ENCODE measurements at places on chromosomes 7 and 10.

GRCh38 chr10:72483471-72483870 lies 128.8 kb upstream of the DNAJB12 start:
- DNase-seq, result no peak

DNA sequence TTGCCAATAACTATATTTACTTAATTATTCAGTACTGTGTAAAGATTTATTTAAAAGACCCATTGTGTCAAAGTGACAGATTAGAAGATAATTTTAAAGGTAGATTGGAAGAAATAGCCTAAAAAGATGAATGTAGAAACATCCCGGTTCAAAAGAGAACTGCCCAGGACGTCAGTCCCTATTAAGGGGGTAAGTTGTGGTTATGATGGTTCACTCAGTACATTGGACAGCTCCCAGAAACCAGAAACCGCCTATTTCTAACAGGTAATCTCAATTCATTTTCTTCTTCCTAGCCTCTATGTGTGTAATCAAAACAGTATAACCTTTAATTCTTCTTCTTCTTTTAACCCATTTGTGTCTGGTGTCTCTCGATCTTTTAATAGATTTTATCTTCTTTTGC lies 1.5 kb upstream of the FERD3L start:
- no peak for DNase-seq

DNA sequence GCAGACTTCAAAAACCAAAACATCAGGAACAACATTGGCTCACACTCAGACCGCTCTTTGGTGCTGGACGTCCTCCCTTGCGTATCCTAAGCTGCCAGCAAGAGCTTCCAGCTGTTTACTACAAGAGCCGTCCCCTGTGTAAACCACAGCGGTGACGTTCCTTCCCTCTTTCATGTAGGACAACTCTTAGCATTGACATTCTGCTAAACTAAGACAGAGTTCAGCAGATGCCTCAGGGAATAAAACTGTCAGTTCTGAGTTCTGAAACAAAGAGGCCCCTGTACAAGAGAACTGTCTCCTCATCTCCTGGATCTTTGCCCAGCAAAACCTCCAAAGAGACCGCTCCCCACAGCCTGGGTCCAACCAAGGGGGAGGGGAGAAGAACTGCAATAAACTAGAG lies 57.8 kb upstream of the OPALIN start:
- no peak for DNase-seq

GRCh38 chr10:130929422-130930325 lies 381.8 kb downstream of the TCERG1L start:
- DNase-seq, result no peak

DNA sequence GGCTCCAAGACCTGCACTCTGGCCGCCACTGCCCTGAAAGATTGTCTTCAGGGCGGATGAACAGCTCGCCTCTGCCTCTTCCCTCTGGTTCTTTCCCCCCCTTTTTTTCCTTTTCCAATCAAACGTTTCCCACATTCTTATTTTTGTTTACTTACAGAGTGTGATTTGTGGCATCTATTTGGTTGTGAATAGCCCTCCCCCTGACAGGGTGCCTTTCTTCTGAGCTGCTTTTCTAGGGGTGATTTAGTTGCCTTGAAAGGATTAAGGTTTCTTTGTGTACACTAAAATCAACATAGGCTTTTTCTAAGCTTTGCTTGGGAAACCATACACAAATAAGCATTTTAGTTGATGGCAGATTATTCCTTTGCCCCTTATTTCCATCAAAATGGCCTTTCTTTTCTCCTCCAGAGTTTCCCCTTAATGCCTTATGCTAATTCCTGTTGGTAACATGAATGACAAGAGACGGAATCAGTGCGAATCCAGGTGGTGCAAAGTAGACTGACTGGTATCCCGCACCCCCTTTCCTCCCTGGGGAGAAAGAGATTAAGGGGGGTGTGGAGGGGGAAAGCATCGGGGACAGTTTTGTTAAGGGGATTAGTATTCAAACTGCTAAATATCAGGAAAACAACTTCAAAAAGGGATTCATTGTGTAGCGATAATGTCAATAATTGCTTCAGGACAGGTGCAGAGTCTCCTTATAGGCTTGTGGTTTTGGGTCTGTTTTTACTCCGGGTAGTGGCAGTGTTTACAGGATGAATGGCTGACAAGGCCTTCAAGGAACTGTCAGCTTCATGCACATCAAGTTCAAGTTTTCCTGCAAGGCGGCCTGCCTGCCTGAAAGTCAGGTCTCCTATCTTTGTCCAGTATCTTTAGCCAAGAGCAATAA lies 431.6 kb upstream of the GALNT17 start:
- no peak for DNase-seq

DNA sequence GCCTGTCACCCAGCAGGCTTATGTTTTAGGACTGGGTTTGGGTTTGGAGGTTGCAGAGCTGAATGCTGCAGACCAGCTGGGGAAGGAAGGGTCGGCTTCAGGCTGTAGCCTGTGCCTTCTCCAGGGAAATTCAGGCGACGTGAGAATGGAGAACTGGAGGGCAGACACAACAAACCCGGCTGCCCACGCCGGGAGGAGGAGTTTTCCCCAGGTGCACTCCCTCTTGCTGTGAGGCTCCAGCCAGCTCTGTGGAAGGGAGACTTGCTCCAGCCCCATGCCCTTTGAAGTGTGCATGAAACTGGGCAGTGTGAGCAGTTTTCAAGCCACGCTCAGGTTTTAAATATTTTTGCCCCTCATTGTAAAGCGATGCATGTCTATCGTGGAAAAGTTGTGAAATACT lies 279.1 kb downstream of the CCSER2 start:
- DNase-seq, result no peak

- no peak for DNase-seq
Observed at GRCh38 chr7:125033506-125033905, 103.9 kb upstream of the POT1 start.

DNA sequence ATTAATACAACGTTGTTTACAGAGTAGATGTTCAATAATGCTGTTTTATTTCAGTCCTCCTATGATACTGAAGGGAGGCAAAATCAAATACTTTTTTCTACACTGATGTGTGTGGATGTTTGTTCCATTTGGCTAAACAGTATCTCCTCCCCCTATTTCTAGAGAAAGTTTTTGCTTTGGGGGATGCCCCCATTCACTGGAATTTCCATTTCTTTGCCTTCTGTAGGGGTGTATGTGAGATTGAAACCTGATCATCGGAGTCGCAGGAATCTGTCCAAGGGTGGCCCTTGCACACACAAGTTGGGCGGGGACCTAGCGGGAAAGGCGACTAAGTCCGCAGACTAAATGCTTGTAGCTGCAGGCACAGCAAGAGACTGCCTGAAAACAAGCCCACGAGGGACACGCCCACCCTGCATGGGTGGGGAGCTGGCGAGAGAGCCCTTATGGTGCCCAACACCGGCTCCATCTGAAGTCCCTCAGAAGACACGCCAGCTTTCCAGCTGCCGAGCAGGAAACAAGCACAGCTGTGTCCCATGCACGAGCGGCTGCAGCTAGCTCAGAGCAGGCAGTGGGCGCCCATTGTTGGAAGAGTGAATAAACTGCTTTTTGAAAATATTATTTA lies 58.0 kb downstream of the ESYT2 start:
- no peak for DNase-seq

- DNase-seq, result no peak
Observed at GRCh38 chr10:36048236-36048635, 406.1 kb upstream of the FZD8 start.

Measured in cortex of kidney (tissue), 1 donor.